Substantia nigra (tissue), 51 donors: ENCODE measurements at places on chromosomes 2 and 18.

DNA sequence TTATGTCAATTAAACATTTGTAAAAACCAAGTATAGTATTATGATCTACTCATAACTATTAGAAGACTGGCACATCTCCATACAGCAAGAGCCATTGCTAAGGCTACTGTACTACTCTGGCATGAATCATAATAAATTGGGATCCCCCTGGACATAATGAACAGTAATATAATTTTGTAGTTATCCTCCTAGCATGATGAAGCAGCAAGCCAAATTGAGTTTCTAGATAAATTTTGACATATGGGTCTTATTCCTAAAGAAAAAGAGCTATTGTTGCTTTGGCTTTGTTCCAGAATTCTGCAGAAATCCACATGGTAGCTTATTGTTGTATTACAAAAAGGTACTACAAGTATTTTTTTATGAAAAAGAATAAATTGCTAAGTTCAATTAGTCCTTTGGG lies 204.3 kb downstream of the CAMKMT start:
- no peak for DNase-seq

DNA sequence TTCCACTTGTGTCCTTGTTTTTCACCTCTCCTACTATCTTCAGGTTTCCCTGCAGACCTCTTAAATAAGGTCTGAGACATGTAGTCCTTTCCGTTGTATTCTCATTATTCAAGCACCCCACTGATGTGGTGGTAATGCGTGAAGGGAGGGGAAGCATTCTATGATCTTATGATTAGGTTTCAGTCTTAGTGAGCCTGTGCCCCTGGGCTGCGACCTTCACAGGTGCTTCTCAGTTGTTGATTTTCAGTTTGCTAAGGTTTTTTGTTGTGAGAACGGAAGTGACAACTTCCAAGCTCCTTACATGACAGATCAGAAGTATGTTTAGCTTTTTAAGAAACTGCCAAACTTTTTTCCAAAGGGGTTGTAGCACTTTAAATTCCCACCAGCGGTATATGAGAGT lies 41.3 kb downstream of the VPS54 start:
- no peak for DNase-seq

- DNase-seq: no peak
Observed at GRCh38 chr2:195106681-195107380, 550.2 kb upstream of the SLC39A10 start.

- no peak for DNase-seq
Observed at GRCh38 chr2:230134496-230135129, 65.9 kb upstream of the SLC16A14 start.

DNA sequence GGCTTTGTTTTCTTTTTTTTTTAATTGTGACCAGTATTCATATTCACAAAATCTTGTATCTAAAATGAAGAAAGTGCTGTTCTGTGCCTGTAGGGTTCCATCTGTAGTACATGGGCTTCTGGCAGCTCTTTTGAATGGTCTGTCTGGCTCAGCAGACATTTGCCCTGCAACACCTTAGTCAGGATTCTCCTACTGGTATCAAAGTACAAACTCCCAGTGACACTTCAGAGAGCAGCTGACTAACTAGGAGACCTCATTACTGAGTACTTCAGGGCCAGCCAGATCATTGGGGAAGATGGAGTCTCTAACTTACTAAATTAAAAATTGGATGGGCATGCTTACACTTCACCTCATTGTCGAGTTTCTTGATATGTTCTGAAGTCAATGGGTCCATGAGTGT lies 39.7 kb downstream of the GRHL1 start:
- DNase-seq: no peak

DNA sequence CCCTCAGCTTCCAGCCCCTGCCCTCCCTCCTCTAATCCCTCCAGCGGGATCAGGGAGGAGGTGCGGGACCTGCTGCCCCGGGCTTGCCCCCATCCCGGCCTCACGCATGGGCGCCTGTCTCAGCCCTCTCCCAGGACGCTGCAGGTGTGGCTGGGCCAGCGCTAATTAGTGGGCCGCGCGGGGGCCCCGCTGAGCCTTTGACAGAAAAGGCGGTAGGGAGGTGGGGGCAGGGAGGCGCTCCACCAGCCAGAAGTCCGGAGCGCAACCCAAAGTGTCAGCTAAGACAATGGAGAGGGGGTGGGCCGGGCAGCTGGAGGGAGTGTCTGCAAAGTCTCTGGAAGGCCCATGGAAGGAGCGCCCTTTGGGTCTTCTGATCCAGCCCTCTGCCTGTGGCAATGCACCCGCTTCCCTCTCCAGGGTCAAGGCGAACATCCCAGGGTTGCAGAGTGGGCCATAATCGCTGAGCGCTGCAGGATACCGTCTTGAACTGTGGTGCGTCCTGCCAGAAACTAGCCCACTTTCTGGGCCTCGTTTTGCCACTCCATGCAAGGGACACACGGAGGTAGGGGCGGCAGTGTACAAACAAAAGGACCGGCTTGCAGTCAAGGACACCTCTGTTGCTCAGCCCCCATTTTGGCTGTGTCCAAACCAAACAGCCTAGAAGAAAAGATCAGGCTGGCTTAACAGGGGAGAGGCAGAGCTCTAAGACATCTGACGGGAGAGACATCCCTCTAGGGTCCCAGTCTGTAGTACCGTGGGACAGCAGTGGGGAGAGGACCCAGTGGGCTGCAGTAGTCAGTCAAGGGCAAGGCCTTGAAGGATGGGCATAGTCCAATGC lies 3.5 kb downstream of the ATP6V1B1 start:
- DNase-seq: no peak

GRCh38 chr2:33160191-33160590 lies 213.4 kb downstream of the LTBP1 start:
- DNase-seq: no peak

GRCh38 chr2:6704077-6704476 lies 161.6 kb downstream of the CMPK2 start:
- DNase-seq: no peak

DNA sequence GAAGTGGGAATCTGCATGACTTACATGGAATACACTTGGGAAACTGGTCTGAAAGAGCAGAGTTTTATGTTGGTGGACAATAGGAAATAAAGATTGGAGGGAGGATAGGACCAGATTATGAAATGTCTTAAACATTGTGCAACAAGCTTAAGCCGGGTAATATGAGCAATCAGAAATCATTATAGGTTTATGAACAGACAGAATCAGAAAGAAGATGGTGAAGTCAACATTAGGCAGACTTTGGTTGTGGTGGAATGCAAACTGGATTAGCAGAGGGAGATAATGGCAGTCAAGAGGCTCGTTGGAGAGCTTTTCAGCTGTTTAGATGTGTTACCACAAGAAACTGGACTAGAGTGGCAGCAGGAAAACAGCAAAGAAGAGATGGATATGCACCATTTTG lies 43.5 kb downstream of the CRIM1 start:
- DNase-seq: no peak

DNA sequence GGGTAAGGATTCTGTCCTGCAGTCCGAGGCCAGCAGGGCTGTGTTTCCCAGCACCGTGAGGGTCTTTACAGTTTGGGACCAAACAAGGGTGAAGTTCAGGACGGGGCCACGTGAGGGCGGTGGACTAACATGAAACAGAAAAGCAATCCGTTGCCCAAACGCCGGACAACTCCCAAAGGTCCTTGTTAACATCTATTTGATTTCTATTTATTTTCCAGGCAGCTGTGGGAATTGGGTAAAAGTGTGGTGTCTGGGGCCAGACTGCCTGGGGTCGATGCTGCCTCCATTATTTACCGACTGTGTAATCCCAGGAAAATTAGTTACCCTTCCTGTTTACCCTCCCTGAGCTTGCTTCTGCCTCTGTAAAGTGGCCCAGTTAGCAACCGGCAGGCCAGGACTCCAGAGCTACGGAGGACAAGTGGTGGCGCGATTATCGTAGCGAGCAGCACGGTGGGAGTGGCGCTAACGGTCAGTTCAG lies 66.3 kb upstream of the TCF7L1 start:
- no peak for DNase-seq

DNA sequence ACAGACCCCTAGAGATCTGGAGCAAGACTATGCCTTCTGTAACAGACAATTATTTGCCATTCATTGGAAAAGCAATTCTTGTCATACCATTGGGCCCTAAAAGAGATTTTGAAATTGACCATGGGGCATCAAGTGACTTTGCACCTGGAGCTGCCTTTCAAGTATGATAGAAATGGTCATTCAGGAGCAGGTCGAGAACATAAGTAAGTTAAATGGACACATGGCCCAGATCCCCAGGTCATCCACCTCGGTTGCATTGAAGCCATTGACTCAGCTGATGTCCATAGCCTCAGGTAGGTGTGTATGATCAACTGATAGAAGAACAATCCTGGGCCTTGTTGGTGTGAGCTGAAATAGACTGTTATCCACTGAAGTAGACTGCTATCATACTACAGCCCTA lies 19.3 kb downstream of the CHCHD5 start:
- no peak for DNase-seq

GRCh38 chr2:182165202-182165601 lies 179.5 kb downstream of the PPP1R1C start:
- DNase-seq: no peak

- no peak for DNase-seq
Observed at GRCh38 chr2:27756544-27757498, 14.7 kb upstream of the MRPL33 start.

- DNase-seq: no peak
Observed at GRCh38 chr2:20593072-20594034, 57.5 kb downstream of the HS1BP3 start.

- DNase-seq: no peak
Observed at GRCh38 chr18:13541621-13542519, 184.5 kb downstream of the FAM210A start.

- DNase-seq: no peak
Observed at GRCh38 chr2:236861196-236861875, 224.4 kb upstream of the COPS8 start.

DNA sequence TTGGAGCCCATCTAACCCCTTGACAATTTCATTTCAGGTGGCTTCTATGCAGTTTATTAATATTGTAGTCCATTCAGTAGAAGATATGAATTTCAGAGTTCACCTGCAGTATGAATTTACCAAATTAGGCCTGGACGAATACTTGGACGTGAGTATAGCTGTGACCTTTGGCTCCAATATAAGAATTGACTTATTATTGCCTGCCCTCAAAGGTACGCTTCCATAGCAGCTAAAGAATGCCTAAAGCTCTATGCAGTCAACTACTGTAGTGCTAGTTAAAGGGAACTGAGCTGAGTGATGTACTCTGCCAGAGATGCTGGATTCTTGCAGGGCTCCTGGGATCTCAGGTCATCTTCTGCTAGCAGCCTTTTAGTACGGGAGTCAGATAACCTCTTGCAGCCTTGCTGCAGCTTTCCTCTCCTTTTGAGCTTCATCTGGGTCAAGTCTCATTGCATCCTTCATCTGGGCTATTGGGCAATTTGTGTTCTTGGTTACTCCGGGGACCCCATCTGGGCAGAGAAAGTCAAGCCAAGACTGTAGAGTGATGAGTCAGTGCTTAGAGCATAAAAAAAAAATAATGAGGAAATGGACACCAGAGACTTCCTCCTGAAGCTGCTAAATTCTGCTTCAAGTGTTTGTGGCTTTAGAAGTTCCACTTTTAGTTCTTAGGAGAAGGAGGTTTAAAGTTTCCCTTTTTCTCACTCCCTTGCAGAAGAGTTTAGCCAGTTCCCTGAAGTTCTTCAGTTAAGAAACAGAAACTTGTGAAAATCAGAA lies 105.6 kb downstream of the PRPF40A start:
- peak; percentile 17 for DNase-seq

DNA sequence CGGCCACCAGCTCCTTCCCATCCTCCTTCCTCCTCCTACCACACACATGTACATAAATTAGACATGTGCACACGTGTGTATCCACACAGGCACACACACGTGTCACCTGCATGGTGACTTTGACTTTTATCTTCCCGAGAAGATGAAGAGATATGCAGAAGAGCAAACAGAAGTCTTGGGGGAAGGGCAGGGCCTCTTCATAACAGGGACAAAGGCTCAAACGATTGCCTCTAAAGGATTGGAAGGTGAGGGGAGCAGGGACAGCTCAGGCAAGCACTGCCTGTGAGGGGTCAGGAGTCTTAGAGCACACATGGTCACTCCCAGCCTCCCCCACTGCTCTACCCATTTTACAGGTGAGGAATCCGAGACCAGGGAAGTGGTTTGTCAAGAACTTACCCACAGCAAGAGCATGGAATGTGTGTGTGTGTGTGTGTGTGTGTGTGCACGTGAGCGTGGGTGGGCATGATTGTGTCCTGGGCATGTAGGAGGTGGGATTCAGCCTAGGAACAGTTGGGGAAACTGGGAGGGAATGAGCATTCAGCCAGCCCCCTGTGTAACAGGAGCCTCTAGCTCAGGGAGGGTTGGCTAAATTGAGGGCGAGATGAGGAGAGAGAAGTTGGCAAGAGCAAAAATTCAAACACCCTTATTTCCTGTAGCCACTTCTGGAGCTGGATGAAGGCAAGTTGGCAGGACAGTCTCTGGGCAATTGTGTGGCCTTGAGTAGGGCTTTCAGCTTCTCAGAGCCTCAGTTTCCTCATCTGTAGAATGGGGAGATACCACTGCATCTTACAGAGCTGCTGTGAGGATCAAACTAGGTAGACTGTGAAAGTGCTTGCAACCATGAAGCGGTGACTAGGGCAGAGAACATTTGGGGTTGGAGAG lies 24.2 kb downstream of the CIB4 start:
- no peak for DNase-seq

- no peak for DNase-seq
Observed at GRCh38 chr2:26644188-26644835, 3.1 kb upstream of the CIB4 start.

GRCh38 chr18:36811955-36812354 lies 16.8 kb downstream of the TPGS2 start:
- DNase-seq: no peak
